Hematopoietic multipotent progenitor cell treated with erythropoietin and hydrocortisone succinate and interleukin-3 and kit ligand, for 6 days (in vitro differentiated cells): ENCODE measurements at places on chromosomes 1 and 21.

DNA sequence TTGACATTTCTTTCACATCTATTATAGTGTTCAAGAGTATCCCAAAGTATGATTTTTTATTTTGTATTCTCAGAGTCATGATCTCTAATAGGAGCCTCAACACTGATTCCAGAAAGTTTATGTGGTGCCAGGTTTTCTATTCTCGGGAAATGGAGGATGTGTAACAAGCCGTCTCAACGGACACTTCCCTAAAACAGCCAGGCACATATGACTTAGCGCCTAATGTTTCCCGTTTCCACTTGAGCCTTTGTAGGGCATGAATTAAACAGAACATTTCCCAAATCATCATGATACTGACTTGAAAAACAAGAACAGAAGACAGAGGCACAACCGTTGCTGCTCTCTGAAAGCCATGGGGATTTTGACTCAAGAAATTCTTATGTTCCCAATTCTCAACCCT is 8.0 kb downstream of the CYYR1 start:
- peak; percentile 12 for DNase-seq

GRCh38 chr21:33491373-33492102 is at the start of gene DNAJC28:
TSS of gene DNAJC28 (minus strand) at chr21:33491716. CDS start at chr21:33489393, 2,323 bp downstream.
- peak; percentile 98 for DNase-seq

- no peak for DNase-seq
These were observed 55.3 kb downstream of the GNB1 start for GRCh38 chr1:1835546-1835945.

DNA sequence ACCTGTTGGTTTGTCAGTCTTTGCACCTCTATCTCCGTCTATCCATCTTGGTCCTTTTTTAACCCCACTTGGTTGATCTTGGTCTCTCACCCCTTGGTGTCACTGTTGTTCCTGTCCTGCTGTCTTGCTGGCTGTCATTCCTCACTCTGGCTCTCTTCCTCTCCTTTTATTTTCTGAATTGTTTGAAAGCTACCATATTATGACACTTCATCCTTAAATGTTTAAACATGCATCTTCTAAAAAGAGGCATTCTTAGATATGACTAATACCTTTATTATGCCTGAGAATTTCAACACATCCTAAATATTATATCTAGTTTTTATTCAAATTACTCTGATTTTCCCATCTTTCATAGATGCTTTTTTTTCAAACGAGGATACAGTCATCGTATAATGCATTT is 37.0 kb downstream of the BACH1 start:
- peak; percentile 38 for DNase-seq

- DNase-seq: no peak
These were observed 85.3 kb downstream of the VPS13D start for GRCh38 chr1:12315146-12315545.

GRCh38 chr1:13801232-13801631 is 101.2 kb downstream of the PRDM2 start:
- no peak for DNase-seq

DNA sequence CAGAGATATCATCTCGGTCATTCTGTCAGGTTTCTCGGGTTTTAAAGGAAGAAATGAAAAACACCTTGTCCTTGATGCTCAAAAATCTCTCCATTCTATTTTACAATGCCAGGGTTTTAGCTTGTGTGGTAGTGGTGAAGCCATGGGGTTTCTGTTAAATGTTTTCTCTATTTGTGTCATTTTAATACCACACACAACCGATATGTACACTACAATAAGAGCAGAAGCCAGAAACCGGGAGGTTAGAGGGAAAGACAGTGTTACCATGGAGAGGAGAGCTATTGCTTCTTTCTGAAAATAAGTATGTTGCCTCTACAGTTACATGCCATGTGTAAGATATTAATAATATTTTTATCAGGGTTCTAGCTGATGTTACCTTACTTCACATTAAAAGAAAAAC is 2.8 kb downstream of the SLC35D1 start:
- DNase-seq: no peak

DNA sequence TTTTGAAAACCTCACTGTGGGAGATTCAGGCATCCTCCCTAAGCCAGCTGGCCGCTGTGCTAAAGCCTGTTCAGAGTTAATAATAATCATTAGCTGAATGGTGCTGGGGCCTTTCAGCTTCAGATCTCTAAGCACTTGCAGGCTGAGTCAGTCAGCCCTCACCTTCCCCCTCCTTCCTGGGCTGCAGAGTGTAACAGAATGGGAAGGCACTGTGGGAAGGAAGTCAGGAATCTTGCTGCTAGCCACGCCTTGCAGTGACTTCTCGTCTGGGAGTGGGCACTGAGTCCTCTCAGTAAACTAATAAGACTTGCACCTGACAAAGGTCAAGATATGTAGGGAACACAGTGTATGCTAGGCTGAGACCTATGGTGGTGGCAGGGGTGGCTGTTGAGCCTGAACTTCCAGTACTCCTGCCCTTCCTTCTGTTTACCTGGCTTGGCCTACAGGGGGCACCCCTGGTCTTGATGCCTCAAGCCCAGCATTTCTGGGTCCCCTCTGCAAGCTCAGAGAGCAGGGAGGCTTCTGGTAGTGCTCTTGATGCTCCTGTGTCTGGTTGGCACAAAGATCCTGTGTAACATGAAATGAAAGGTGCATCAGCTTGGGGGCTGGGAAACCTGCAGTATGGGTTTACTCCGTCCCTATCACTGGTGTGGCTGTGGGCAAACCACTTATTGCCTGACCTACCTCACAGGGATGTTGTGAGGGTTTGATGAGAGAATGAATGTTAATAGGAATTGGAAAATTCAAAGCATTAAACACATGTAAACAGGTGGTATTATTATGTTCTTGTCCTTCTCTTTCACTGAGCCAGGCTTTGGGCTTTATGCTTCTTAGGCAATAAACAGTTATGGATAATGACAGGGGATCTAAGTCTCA is 6.0 kb downstream of the CYB561D1 start:
- peak; percentile 79 for DNase-seq

DNA sequence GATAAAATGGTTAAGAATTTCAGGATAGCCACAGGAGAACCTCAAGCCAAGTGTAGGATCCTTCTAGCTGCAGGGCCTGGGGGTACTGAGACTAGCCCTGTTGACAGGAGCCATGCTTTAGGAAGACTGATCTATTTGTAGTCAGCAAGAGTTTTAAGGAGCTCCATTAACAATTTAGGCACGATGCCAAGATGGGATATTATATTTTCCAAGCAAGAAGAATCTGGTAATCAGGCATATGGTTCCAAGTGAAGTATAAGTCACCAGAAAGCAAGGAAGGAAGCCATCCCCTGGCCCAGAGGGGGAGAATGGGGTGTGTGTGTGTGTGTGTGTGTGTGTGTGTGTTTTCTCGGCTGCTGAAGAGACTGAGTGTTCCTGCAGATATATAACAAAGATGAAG is 7.0 kb downstream of the IFNAR2 start:
- no peak for DNase-seq

DNA sequence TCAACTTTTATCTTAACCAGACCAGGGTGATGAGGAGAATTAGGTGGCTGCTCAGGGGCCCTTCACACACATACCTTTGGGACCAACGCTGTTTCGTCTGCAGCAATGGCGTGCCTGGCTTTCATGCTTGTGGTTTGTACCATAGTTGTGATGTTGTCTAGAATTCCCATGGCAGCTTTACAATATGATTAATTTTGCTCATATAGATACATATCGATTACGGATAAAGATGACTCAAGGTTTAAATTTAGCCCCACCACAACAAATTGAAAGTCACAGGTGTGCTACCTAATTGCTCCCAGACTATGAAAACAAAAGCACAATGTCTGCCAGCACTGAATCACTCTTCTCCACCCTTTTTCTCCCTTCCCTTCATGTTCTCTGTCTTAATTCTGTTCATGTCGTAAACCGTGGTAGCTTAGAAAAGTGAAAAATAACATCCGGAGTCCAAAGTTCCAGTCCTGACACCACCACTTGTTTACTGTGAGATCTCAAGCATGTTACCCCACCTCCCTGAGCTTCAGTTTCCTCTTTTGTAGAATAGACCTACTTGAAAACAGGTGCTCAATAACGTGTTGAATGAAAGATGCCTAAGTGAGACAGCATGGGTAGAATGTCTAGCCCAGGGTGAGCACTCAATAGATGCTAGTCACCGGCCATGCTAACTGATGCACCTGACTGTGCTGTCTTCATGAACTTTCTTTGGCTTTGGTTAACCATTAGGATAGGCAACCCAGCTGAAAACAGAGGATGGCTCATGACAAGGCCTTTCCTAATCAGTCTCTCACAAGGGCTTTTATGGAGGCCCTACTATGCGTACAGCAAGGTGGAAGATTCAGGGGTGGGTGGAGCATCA is 22.1 kb upstream of the JUN start:
- DNase-seq: no peak

- no peak for DNase-seq
These were observed 13.4 kb downstream of the RCSD1 start for GRCh38 chr1:167643441-167643840.

GRCh38 chr1:51829058-51829457 is 49.5 kb downstream of the NRDC start:
- no peak for DNase-seq

- DNase-seq: no peak
These were observed 130.9 kb upstream of the RAB4A start for GRCh38 chr1:229140119-229140396.

DNA sequence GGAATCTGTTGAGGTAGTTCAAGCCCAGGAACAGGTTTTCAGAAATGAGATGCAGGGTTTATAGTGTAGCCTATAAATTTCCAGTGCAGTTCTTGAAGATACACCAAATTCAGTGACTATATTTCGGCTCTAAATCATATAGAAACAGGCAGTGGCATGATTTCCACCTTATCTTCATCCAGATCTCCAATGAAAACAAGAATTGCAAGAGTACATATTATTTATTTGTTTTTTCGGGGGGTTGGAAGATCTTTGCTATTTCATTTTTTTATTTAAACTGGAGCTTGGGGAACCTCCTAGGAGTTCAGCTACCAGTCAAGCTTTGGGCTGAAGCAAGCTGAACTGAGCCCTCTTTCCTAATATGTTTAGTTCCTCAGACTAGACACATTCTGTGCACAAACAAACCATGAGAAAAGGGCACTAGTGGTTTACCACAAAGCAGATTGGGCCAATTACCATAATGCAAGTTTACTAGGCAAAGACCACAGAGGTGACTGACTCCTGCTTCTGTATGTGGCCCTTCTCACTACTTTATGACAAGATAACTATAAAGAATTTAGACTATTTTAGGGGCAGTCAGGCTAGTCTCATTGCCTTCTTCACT is 68.5 kb downstream of the RGS2 start:
- peak; percentile 61 for DNase-seq
